ENCODE measurements at places on chromosomes 13 and 19. TPM values are rescaled to one million over a fixed set of nuclear protein-coding genes. Genes with fewer than 3 reads are reported as not detected.

GRCh38 chr19:49557641-49558325, 22.6 kb downstream of the NOSIP start:
- H3K27ac ChIP-seq = peak overlapping the region; percentile 61
- peaks cover 75% of the 10 kb centered on the region for H3K4me1 ChIP-seq
- H3K4me3 ChIP-seq = peak overlapping the region; percentile 14
- no peaks in the 10 kb centered on the region for H3K27me3 ChIP-seq

DNA sequence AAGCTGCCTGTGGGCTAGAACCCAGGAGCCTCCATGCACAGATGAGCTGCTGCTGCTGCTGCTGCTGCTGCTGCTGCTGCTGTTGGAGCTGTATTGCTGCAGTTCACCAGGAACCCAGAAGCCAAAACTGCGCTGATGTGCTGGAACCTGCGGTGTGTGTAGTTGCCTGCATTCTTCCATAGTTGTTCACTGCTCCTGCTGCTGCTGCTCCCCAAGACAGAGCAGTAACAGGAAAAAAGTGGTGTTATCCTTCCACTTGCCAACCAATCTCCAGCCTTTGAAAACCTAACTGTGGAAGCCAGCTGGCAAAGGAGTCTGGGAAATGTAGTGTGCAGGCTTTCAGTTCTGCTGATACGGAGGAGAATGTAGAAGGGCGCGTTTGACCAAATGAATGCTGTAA, 37.9 kb downstream of the ARHGAP35 start:
- H3K27ac ChIP-seq = no peak overlapping the region
- H3K4me3 ChIP-seq = no peak overlapping the region
- peaks cover 25% of the 10 kb centered on the region for H3K4me1 ChIP-seq
- peaks cover 3% of the 10 kb centered on the region for H3K36me3 ChIP-seq
- H3K27me3 ChIP-seq = no peaks in the 10 kb centered on the region

- H3K27me3 ChIP-seq = no peaks in the 10 kb centered on the region
- DNase-seq = no peak
- H3K36me3 ChIP-seq = no peaks in the 10 kb centered on the region
- H3K27ac ChIP-seq = no peak overlapping the region
Observed at GRCh38 chr13:100987948-100988347, 313.4 kb upstream of the TMTC4 start.

GRCh38 chr19:1000095-1000494, at the start of gene GRIN3B:
TSS of gene GRIN3B (plus strand) at chr19:1000419. CDS start at chr19:1000438, 19 bp downstream.
- H3K27ac ChIP-seq = no peak within 1 kb of the TSS
- peaks cover 15% of the 10 kb centered on the region for H3K4me1 ChIP-seq
- H3K4me3 ChIP-seq = no peak within 1 kb of the TSS
- DNase-seq = peak; percentile 70
- H3K36me3 ChIP-seq = no peaks in the 10 kb centered on the region

GRCh38 chr13:27359199-27359821, 65.1 kb upstream of the GTF3A start:
- H3K36me3 ChIP-seq = no peaks in the 10 kb centered on the region
- no peak overlapping the region for H3K27ac ChIP-seq
- peaks cover 21% of the 10 kb centered on the region for H3K27me3 ChIP-seq
- peak; percentile 77 for DNase-seq
- peaks cover 2% of the 10 kb centered on the region for H3K4me1 ChIP-seq

- peaks cover 66% of the 10 kb centered on the region for H3K4me1 ChIP-seq
- no peaks in the 10 kb centered on the region for H3K27me3 ChIP-seq
Observed at GRCh38 chr19:40716031-40716481, 630 bp downstream of the COQ8B start.

GRCh38 chr19:52536448-52536800, 9.0 kb downstream of the ZNF808 start:
- peak overlapping the region; percentile 95 for H3K27ac ChIP-seq
- H3K36me3 ChIP-seq = peaks cover 75% of the 10 kb centered on the region
- peaks cover 24% of the 10 kb centered on the region for H3K4me1 ChIP-seq
- peak overlapping the region; percentile 83 for H3K4me3 ChIP-seq
- no peaks in the 10 kb centered on the region for H3K27me3 ChIP-seq
- peak; percentile 76 for DNase-seq

- H3K36me3 ChIP-seq = peaks cover 7% of the 10 kb centered on the region
- peaks cover 20% of the 10 kb centered on the region for H3K4me1 ChIP-seq
- H3K27me3 ChIP-seq = no peaks in the 10 kb centered on the region
- no peak overlapping the region for H3K27ac ChIP-seq
Observed at GRCh38 chr19:9782338-9782737, 13.8 kb upstream of the ZNF846 start.

DNA sequence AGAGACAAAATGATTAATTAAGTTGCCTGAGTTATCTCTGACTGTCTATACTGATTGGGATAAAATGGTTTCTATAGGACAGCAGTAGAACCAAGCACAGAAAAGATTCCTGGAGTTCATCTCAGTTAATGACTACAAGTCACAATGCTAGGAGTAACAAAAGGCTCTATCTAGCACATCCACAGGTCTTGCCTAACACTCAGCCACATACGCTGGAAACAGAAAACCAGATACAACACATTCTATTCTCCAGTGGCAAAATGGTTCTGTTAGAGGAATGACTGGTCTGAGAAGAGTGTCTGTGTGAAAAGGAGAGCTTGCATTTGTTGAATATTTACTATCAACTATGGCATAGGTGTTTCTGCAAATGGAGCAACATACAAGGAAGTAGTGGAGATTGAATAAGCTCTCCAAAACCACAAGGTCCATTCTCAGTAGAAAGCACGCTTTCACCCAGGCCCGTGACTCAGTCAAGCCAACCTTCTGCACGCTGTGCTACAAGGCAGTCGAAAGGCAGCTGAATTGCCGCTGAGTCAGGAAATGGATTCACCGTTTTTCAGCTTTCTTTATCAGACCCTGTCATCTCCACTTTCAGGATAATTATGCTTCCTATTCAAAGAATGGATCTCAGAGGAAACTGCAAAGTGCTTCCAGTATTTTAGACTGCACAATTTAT, 761.5 kb downstream of the EFNB2 start:
- DNase-seq = no peak
- no peak overlapping the region for H3K4me3 ChIP-seq
- H3K27me3 ChIP-seq = no peaks in the 10 kb centered on the region
- no peak overlapping the region for H3K27ac ChIP-seq
- H3K4me1 ChIP-seq = no peaks in the 10 kb centered on the region

- no peaks in the 10 kb centered on the region for H3K4me1 ChIP-seq
- DNase-seq = no peak
- H3K27ac ChIP-seq = no peak overlapping the region
- H3K27me3 ChIP-seq = no peaks in the 10 kb centered on the region
- no peak overlapping the region for H3K4me3 ChIP-seq
Observed at GRCh38 chr19:44345959-44346358, 10.5 kb downstream of the ZNF112 start.

GRCh38 chr19:23075031-23075733, 41.6 kb upstream of the ZNF730 start:
- DNase-seq = no peak
- no peaks in the 10 kb centered on the region for H3K4me1 ChIP-seq

GRCh38 chr13:89066868-89067466, 1395.8 kb downstream of the SLITRK5 start:
- no peak for DNase-seq
- H3K4me1 ChIP-seq = no peaks in the 10 kb centered on the region
- H3K36me3 ChIP-seq = no peaks in the 10 kb centered on the region
- no peaks in the 10 kb centered on the region for H3K27me3 ChIP-seq

- no peak overlapping the region for H3K4me3 ChIP-seq
- no peak for DNase-seq
- H3K27me3 ChIP-seq = no peaks in the 10 kb centered on the region
- no peak overlapping the region for H3K27ac ChIP-seq
- no peaks in the 10 kb centered on the region for H3K36me3 ChIP-seq
Observed at GRCh38 chr19:30900051-30900450, 449.2 kb downstream of the TSHZ3 start.

DNA sequence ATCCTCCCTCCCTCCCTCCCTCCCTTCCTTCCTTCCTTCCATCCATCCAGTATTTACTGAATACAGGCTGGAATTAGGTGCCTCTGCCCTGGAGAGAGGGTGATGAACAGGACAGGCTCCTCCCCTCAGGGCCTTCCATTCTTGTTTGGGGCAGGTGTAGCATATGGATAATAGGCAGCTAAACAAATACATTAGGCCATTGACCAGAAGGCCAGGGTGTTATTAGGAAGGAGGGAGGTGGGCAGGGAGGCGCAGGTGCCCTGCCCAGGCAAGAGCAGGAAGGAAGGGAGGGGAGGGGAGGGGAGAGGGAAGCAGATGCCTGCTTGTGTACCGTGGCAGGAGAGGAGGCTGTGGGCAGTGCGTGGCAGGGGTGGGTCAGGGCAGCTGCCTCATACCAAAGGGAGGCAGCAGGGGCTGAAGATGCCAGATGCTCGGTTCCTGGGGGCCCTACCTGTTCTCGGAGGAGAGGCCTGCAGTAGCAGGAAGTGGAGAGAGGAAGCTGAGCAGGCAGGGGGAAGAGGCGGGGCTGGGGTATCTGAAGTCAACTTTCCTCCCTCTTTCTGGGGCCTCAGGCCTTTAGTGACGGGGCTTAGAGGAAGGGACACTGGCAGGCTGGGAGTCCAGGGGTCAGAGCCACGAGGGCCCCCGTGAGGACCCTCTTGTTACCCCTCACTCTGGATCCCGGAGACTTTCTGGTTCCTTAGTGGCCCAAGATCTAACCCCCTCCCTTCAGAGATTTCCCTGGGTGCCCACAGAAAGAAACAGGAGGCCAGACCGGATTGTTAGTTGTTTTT, at the start of gene RINL:
Gene RINL (minus strand): TSS at position 495 of the 794 bp plus-strand sequence. CDS start 1,533 bp downstream, outside the sequence.
- H3K36me3 ChIP-seq = peaks cover 13% of the 10 kb centered on the region
- peak within 1 kb of the TSS; percentile 98 for H3K27ac ChIP-seq
- H3K4me3 ChIP-seq = peak within 1 kb of the TSS; percentile 91
- H3K27me3 ChIP-seq = no peaks in the 10 kb centered on the region
- H3K4me1 ChIP-seq = peaks cover 35% of the 10 kb centered on the region

- H3K4me3 ChIP-seq = peak overlapping the region; percentile 86
- H3K27ac ChIP-seq = peak overlapping the region; percentile 89
- H3K27me3 ChIP-seq = no peaks in the 10 kb centered on the region
- H3K36me3 ChIP-seq = peaks cover 47% of the 10 kb centered on the region
Observed at GRCh38 chr19:21851596-21852345, 15.8 kb upstream of the ZNF43 start.

DNA sequence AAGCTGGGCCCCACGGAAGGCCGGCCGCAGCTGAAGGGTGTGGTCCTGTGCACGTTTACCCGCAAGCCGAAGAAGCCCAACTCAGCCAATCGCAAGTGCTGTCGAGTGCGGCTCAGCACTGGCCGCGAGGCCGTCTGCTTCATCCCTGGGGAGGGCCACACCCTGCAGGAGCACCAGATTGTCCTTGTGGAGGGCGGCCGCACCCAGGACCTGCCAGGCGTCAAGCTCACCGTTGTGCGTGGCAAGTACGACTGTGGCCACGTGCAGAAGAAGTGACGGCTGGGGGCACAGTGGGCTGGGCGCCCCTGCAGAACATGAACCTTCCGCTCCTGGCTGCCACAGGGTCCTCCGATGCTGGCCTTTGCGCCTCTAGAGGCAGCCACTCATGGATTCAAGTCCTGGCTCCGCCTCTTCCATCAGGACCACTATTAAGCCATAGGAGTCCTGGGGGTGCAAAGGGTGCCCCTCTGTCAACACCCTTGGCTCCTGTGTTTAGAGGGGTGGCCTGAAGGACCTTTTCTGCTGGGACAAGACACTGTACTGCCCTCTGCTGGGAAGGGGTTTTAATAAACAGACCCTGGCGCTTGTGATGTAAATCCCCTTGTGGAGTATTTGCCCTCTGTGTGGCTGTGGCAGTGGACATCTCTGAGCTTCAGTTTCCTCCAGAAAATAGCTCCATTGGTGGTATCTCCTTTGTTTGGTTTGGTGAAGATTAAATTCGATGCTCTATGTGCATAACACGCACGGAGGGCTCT, 1.9 kb downstream of the MRPS12 start:
- H3K4me3 ChIP-seq = peak overlapping the region; percentile 18
- H3K27me3 ChIP-seq = no peaks in the 10 kb centered on the region
- H3K4me1 ChIP-seq = peaks cover 43% of the 10 kb centered on the region
- H3K36me3 ChIP-seq = peaks cover 36% of the 10 kb centered on the region
- no peak overlapping the region for H3K27ac ChIP-seq

DNA sequence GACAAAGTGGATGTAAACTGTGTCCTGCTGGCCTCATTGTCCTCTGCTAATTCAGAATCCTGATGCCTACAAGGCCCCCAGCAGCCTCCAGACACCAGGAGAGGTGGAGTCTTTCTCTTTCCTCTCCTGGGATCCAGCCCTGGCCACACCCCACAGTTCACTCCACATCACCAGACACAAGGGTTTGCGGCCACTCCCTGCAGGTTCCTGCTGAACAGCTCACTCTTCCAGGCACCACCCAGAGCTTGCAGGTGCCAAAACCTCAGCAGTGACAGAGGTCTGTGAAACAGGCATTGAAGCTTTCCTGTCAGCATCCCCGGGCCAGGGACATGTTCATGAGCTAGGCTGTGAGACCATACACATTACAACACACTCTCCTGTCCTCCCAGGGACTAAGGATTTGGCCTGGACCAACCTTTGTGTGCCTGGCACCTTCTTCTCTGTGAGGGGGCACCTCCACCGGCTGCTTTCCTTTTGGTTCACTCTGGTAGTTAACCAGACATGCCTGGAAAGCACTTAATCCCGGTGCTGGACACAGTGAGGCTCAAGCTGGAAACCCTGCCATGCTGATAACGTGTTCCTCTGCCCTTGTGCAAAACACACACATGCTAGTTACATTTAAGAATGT, 11.1 kb upstream of the ATP12A start:
- no peak for DNase-seq
- no peak overlapping the region for H3K4me3 ChIP-seq
- H3K27me3 ChIP-seq = peaks cover 4% of the 10 kb centered on the region
- H3K4me1 ChIP-seq = peaks cover 20% of the 10 kb centered on the region
- no peaks in the 10 kb centered on the region for H3K36me3 ChIP-seq

- no peaks in the 10 kb centered on the region for H3K36me3 ChIP-seq
- no peak overlapping the region for H3K27ac ChIP-seq
Observed at GRCh38 chr13:101346942-101347728, 69.2 kb downstream of the NALCN start.

DNA sequence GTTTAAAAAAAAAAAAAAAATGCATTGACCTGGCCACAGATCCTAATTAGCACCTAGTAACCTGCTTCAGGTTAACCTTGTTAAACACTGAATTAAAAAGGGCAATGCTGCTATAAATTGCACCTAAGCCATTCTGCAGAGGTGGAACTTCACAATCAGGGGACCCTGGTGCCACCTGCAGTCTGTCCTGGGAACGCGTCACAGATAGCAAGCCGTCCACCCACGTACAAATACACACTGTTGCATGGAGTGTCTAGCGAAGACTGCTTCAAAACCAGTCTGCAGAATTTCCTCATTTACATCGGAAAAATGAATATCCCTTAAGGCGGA, 169.3 kb downstream of the COL4A1 start:
- H3K36me3 ChIP-seq = no peaks in the 10 kb centered on the region
- no peak for DNase-seq
- H3K27me3 ChIP-seq = peaks cover 50% of the 10 kb centered on the region
- H3K4me1 ChIP-seq = peaks cover 8% of the 10 kb centered on the region

GRCh38 chr19:39582442-39582841, 19.9 kb upstream of the LGALS13 start:
- peaks cover 3% of the 10 kb centered on the region for H3K36me3 ChIP-seq
- peaks cover 36% of the 10 kb centered on the region for H3K27me3 ChIP-seq
- no peak overlapping the region for H3K27ac ChIP-seq
- peaks cover 2% of the 10 kb centered on the region for H3K4me1 ChIP-seq

The MYPOP gene
- 13.8 TPM for total RNA-seq

The MIA gene
- not detected for total RNA-seq

The DIRAS1 gene
- total RNA-seq = not detected

The ZFP14 gene
- 4.5 TPM for total RNA-seq

The KLK2 gene
- not detected for total RNA-seq

The ZNF525 gene
- total RNA-seq = 17.9 TPM

The KANK3 gene
- total RNA-seq = 3.7 TPM

The SIGLEC6 gene
- not detected for total RNA-seq

The PDX1 gene
- total RNA-seq = not detected

The PEAK3 gene
- not detected for total RNA-seq

The WDR18 gene
- 64.5 TPM for total RNA-seq
